CD8-positive, alpha-beta memory T cell (primary cell): ENCODE measurements at places on chromosomes 1 and 21.

GRCh38 chr21:44593598-44594405 is 1.5 kb upstream of the KRTAP10-6 start:
- no peak for DNase-seq

- DNase-seq: no peak
Measured at GRCh38 chr1:63742526-63742925, 31.3 kb upstream of the ROR1 start.

- no peak for DNase-seq
Measured at GRCh38 chr1:187903223-187903622, 1074.5 kb downstream of the PLA2G4A start.

DNA sequence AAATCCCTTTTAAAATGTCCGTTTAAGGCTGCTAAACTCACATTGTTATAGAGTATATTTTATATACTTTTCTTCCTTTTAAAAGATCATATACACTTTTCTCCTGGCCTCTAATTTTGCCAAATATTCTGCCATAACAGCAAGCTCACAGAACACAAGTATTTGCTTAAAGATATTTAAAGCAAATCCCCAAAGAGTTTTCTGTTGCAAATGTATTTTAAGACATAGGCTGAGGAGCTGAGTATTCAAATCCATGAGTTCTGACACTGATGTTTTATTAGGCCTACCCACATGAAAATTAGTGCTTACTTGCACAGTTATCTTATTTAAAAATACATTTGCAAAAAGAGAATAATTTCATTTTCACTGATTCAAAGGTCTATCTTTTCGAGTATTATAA is 1.7 kb upstream of the PTPRC start:
- DNase-seq: no peak

GRCh38 chr1:36321119-36321951 is 2.1 kb downstream of the EVA1B start:
- DNase-seq: no peak

DNA sequence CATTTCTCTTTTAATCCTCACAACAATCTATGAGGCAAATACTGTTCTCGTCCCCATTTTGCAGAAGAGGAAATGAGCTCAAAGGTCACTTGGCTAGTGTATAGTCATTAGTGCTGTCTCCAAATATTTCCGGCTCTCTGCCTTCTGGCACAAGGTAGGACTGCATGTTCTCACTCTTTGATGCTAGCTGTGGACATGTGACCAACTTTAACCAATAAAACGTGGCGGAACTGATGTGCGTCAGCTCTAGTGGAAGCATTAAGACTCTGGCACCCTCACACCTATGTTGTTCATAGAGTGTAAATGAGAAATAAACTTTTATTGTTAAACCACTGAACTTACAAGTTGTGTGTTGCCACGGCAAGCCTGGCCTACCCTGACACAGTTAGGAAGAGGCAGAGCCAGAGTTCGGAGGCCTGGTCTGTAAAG is 5.0 kb upstream of the KIF21B start:
- DNase-seq: no peak

DNA sequence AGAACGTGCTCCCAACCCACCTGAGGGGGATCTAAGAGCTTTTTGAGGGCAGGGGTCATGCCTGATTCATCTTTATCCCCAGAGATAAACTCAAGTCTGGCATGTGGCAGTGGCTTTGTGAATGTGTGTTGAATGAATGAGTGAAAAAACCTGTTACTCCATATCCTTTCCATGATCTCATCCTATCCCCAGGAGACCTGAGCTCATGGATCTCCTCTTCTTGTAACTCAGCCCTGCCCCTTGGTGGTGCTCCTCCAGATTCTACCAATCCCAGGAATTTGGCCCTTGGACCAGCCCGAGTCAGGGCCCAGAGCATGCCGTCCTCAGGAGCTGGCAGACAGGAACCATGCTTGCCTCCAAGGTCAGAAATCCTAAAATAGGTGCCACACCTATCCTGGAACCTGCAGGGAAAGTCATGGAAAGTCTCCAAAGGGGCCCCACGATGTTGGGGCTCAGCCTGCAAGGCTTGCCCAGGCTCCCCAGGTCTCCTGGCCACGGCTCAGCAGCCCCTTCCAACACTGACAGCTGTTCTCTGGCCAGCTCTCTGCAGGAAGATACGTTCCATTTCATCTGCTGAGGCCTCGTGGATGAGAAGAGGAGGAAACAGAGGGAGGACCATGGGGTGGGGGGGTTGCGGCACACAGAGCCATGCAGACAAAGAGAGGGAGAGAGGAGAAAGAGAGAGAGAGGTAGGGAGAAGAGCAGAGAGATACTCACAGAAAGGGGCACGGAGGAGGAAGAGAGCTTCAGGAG is 214.6 kb downstream of the TRABD2B start:
- DNase-seq: no peak

DNA sequence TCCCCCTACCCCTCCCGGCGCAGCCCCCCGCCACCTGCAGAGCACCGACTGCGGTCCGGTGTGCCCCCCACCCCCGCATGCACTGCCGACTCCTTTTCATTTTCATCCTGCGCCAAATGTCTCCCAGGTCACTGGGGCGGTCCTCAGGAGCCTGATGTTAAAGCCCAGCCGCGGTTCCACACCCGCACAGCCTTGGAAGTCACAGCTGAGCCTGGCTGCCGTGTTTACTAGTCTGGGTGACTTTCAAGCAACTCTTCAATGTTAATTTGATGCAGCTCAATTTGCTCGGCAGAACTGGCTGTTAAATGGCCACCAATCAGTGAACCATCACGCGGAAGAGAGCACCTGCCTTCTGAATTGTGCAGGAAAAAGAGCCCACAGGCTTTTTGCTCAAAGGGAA is 27.2 kb downstream of the THAP3 start:
- DNase-seq: no peak

DNA sequence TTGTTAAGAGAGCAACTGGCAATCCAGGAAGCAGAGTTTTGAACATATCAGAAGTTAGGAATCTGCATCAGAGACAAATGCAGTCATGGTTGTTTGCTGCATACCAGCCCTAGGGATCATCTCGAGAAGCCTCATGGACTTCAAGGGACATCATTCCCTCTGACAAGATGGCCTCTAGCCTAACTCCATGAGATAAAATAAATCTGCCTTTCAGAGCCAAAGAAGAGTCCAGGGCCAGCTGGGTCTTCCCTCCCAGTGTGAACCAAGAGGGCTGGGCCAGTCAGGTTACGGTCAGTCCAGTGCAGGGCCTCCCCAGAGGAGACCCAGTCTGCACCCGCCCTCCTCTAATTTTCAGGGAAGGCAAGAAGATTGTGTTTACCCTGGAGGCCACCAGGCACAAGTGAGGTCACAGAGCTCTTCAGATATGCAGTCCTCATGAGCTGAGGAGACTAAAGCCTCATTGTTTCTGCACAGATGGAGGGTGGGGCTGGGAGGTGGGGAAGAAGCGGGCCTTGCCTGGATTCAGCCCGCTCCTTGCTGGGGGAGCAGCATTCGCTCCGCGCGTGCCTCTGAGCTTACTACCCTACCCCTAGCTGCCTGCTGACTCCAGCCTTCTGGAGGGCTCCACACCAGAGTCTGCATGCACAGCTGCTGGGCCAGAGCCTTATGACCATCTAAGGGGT is 52.8 kb downstream of the CAPN2 start:
- DNase-seq: no peak

DNA sequence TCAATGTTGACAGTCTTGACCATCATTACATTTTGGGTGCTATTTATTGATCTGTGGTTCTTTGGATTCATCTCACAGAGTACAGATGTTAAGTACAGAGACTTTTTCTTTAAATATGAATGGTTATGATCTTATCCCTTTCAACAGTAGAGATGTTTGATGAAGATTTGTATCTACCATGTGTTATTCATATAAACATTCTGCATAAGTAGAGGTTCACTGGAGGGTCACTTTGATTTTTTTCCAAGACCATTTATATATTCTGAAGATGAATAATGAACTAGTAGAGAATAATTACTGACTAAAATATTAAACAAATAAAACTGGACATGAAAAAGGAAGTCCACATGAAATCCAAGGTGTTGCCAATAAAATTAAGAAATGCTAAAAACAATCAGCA is 28.6 kb upstream of the HUNK start:
- no peak for DNase-seq

- DNase-seq: no peak
Measured at GRCh38 chr1:165726841-165727240, 28.5 kb upstream of the ALDH9A1 start.

DNA sequence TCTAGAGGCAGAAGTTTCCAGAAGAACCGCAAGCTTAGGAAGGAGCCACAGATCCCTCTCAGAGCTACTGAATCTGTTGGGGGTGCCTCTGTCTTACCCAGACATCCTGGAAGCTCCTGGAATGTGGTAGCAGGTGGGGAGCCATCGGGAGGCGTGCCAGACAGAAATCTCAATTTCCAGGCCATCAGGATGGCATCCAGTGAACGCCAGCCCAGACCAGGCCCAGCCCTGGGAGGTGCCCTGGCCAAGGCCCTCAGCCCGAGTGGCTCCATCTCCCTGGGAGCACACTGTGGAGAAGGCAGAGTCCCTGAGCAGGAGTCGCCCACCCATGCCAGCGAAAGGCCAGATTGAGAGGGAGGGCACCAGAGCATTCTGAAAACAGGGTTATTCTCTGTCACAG is 2.5 kb downstream of the ABCA4 start:
- DNase-seq: no peak

- DNase-seq: no peak
Measured at GRCh38 chr1:210070531-210070930, 132.5 kb downstream of the SYT14 start.

- no peak for DNase-seq
Measured at GRCh38 chr1:241507189-241507863, 12.2 kb downstream of the FH start.
